ENCODE measurements at places on chromosomes 3 and 15.
A peak's percentile ranks its signal among the peaks of the same experiment; 100 is the strongest.

- peak; percentile 67 for ATAC-seq
These were observed 26.4 kb upstream of the HERC1 start for GRCh38 chr15:63860155-63860554.

DNA sequence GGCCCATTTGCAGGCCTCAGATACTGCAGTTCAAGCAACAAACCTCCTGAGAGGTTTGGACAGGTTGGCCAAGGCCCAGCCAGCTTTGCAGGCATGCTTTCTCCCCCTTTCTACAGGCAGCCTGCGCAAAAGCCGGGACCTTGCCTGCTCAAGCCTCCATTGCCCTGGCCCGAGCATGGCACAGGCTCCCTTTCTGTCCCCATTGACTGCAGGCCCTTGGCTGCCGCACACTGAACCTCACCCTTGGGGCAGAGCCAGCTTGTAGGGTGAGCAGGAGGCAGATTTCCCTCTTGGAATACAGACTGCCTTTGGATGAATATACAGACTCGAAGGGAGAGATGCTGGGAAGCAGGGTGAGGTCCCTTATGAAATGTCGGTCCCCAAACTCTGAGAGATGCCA is 461.7 kb upstream of the PROK2 start:
- no peak for ATAC-seq

DNA sequence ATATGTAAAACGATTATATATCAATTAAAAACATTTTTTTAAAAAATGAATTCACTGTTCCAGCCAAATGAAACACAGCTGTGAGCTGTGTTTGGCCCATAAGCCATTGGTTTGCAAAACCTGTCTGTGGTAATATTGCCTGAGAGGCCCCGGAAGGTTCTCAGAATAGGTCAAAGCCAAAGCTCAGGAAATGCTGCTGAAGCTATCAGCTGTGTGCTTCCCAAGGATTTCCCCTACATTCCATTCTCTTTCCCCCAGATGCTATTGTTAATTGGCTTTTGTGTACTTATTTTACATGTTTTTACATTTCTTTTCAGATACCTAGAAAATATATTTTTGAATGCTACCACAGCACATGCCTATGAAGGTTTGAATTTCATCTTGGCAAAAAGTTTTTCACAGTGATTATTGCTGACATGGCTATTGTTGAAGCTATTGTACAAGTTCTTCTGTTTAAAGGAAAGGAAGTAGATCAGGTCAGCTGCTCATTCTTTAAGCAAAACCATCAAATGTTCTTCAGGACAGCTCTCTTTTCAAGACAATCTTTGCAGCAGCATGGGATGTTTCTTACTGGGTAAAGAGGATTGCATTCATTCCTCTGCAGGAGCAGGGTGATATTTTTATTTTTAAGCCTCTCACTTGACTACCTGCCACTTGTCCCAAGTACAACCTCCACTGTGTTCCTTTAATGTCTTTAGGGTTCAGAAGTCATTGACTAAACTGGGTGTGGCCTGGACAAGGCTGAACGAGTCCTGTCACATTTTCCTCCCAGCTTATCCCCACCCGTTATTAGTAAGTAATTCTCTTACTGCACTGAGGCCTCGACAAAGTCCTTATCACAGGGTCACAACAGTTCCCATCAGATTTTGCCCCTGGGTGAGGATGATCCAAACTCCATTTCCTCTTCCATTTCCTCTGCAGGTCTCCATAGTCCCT is 26.3 kb upstream of the BNC1 start:
- no peak for ATAC-seq

DNA sequence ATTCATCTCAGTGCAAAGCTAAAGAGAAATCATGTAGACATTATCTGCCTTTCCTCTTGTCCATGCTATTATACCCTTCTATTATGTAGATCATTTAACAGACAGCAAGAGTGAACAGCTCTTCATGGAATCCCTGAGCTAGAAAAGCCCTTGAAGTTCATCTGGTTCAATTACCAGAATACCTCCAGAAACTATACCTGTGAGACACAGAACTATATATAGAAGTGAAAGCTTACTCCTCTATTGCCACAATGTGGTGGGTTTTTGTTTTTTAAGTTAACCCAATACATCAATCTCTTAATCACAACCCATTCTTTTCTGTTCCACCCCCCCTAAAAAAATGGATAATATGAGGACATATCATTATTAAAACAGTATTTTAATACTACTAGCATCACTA is 347.7 kb downstream of the PLCL2 start:
- ATAC-seq: no peak

DNA sequence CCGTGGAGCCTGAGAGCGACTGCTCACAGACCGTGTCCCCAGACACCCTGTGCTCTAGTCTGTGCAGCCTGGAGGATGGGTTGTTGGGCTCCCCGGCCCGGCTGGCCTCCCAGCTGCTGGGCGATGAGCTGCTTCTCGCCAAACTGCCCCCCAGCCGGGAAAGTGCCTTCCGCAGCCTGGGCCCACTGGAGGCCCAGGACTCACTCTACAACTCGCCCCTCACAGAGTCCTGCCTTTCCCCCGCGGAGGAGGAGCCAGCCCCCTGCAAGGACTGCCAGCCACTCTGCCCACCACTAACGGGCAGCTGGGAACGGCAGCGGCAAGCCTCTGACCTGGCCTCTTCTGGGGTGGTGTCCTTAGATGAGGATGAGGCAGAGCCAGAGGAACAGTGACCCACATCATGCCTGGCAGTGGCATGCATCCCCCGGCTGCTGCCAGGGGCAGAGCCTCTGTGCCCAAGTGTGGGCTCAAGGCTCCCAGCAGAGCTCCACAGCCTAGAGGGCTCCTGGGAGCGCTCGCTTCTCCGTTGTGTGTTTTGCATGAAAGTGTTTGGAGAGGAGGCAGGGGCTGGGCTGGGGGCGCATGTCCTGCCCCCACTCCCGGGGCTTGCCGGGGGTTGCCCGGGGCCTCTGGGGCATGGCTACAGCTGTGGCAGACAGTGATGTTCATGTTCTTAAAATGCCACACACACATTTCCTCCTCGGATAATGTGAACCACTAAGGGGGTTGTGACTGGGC is 7.3 kb downstream of the FAM131A start:
- ATAC-seq: no peak

GRCh38 chr15:99115300-99116215 is 10.7 kb downstream of the SYNM start:
- ATAC-seq: no peak

- ATAC-seq: no peak
These were observed 134.1 kb upstream of the PLSCR5 start for GRCh38 chr3:146739203-146739671.

- ATAC-seq: no peak
These were observed 18.8 kb downstream of the EIF5A2 start for GRCh38 chr3:170889630-170890029.

- peak; percentile 31 for ATAC-seq
These were observed 16.2 kb downstream of the RFT1 start for GRCh38 chr3:53114011-53114400.

GRCh38 chr3:196220991-196221390 is 4.7 kb downstream of the SLC51A start:
- ATAC-seq: no peak
